Breast epithelium (tissue), 4 donors: ENCODE measurements at places on chromosomes 6 and 20. TPM values are rescaled to one million over a fixed set of nuclear protein-coding genes. Genes with fewer than 3 reads are reported as not detected.

DNA sequence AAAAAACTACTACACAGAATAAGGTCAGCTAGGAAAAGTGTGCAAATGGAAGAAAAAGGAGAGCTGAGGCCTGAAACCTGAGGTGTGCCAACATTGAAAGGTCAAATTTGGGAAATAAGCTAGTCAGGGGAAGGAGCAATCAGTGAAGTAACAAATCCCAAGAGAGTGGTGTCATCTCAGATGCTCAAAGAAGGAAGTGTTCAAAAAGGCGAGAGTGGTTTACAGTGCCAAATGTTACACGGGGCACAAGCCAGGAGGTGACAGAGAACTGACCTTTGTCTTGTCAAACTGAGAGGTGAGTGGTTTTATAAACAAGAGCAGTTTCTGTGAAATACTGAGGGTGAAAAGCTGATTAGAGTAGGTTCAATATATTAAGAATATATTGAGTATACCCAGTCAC, 83.0 kb upstream of the TCF21 start:
- no peak for DNase-seq

GRCh38 chr6:122969999-122970533, 26.0 kb upstream of the CLVS2 start:
- no peak for DNase-seq

DNA sequence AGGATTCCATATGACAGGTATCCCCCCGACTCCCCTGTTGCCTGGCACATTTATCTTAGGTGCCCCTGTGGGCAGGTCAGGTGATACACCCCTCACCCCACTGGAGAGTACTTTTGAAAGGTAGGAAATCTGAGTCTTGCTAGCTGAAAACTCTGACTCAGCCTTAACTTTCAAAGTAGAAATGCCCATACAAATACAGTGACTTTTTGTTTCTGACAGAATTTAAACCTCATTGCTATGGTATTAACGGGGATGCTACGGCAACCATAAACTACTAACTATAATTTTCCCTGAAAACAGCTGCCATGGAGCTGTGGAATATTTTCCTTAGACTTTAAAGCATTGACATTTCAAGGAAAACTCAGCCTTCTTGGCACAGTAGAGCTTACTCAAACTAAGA, 536.0 kb downstream of the RFPL4B start:
- no peak for DNase-seq

DNA sequence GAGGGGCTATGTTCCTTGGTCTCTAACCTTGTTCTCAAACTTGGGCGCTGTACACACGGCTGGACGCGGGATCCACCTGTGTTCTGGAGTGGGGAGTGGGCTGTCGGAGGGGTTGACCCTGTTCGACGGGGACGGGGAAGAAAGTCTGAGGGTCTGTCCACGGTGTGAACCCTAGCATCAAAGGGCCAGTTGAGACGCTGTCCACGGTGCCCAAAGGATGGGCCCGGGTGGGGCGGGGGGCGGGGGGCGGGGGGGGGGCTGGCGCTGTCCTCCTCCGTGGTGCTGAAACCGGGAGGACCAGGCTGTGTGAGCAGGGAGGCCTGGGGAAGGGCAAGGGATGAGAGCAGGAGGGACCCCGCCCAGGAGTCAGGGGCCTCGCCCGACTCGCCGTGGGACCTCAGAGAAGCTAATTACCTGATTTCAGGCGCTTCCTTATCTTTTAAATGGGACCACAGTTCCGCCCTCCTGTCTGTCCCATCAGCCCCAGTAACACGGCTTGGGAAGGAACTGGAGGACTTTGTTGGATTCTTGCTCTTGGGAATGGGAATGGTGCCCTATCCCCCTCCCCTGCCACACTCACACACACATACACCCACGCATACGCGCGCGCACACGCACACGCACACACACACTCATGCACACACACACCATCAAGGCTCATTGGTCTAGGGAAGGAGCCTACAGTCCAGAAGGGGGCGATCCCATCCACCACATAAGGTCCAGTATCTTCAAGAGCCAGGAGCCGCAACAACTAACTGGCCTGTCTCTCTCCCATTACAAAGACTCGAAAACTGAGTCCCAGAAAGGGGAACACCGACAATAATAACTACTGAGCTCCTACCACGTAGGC, 1.0 kb upstream of the VSTM2L start:
- DNase-seq, result peak; percentile 19

DNA sequence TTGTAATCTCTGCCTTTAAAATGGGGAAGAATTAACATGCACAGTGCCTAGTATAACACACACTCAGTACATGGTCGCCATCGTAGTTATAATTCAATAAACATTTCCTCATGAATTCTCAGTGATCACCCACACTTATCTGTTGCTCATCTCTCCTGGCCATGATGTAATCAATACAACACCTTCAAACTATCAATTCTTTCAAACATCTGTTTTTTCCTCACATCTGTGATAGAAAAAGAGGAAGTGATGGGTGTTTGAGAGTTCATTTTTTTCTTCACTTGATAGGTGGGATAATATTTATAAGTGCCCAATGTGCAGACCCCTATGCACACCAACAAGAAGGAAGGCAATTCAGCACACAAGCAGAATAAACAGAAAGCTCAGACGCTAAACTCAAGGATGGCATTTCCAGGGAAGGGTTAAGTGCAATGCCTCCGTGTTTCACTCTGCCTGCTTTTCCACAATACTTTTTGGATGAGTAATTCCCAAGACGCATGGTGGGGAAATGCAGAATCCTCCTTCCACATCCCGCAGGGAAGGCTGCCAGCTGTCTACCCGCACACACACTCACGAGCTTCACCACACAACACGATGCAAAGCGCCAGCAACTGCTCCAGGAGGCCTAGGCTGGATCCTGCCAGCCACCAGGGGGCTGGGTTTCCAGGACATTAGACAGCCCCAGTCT, 100.3 kb downstream of the GMPR start:
- no peak for DNase-seq

DNA sequence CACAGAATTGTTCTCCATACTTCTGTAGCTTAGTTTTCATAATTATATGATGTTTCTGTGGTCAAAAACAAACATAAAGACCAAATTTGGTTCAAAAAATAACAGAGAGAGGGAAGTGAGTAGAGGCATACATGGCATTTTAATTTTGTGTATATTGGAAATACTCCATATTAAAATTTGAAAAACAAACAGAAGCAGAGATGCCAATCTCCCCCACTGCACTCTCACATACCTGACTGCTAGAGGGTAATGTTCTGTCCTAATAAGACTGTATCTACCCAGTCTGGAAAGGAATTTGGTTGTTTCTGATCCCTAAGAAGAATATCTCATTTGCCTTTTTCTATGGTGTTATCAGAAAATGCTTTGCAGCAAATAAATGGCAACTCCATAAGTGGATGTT, 959.0 kb upstream of the FLRT3 start:
- no peak for DNase-seq

DNA sequence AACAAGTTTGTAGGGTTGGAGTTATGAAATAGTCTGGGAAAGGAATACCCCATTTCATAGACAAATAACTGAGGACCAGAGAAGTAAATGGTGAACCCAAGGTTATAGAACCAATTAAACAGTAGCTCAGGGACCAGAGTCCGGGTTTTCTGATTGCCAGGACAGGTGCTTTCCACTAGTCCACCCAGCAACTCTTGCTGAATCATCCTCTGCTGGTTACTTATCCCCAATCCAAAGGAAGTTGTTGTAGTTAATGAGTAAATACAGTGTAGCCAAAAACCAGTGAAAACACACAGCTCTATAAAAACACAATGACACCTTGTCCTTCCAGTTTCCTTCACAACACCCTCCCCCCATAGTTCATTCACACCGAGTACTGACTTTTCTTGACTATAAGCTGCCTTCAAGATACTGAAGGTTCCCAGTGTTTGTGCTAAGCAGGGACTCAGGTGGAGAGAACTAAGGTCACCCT, 766 bp upstream of the TINAG start:
- no peak for DNase-seq

DNA sequence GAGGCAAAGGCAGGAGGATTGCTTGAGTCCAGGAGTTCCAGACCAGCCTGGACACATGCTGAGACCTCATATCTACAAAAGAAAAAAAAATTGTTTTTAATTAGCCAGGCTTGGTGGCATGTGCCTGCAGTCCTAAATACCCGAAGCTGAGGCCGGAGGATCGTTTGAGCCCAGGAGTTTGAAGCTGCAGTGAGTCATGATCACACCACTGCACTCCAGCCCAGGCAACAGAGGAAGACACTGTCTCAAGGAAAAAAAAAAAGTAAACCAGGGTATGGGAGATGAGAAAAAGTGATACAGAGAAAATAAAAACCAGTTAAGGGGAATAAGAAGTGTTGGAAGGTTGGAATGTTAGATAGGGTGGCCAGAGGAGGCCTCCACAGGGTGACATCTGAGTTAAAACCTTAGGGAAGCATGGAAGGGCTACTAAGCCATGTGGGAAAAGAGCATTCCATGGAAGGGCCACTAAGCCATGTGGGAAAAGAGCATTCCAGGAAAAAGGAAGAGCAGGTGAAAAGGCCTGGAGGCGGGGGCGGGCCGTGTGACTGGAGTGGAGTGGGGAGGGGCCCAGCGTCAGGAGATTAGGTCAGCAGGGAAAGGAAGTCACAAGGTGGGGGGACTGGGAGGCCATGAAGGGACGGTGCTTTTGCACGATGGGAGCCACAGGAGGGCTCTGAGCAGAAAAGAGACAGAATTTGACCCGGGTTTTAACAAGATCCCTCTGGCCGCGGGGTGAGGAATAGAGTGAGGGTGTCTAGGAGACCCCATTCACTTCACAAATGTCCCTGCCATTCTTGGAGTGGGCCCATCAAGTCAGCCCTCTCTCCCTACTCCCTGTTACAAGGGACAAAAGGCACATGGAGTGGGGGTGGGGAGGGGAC, 18.3 kb downstream of the CPNE5 start:
- no peak for DNase-seq

- DNase-seq, result no peak
These were observed 9.7 kb downstream of the FAM217A start for GRCh38 chr6:4069199-4069598.

DNA sequence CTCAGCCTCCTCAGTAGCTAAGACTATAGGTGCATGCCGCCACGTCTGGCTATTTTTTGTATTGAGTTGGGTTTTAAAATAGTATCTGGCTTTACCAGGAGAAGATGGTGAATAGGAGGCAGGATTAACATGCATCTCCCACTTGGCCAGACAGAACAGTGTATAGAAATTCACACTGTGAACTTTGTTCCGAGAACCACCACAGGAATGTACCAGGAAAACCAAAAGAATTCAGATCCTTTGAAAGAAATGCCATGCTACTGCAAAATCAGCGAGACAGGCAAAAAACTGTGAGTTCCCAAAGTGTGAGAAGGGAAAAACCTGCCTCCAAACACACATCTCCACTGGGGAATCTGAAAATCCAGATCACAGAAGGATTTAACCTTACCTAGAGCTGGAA, 327.6 kb downstream of the NKAIN2 start:
- no peak for DNase-seq

GRCh38 chr20:64129146-64129782, 21.9 kb upstream of the NPBWR2 start:
- DNase-seq, result no peak

DNA sequence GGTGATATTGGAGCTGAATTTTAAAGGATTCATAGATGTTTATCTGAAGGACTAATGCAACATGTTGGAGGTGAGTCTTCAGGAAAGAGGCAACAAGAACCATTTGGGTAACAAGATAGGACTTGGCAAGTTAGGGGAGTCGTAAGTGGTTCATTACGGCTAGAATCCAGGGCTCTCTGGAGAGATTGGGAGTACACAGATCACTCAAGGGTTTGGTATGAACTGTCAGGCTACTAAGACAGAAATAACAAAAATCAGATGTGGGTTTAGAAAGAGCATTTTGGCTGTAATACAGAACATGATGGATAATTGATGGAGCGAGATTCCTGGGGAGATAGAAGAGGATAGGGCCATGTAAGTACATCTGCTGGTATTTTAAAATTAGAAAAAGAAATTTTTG, 86.3 kb upstream of the ESR1 start:
- DNase-seq, result no peak

- no peak for DNase-seq
These were observed 137.8 kb downstream of the EDN3 start for GRCh38 chr20:59438201-59438600.

DNA sequence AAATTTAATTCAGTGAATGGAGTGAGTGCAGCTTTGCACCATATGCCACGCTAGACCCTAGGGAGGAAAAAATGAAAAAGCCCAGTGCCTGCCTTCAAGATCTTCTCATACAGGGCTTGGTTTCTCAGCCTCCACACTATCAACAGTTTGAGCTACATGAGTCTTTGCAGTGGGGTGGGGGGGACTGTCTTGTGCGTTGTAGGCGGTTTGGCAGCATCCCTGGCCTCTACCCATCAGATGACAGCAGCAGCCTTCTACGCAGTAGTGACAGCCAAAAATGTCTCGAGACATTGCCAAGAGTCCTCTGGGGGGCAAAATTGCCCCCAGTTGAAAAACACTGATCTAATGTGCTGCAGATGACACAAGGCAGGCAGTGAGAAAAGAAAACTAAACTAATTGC, 6.2 kb downstream of the CDH22 start:
- DNase-seq, result no peak

GRCh38 chr6:72733045-72733444, 111.2 kb downstream of the KCNQ5 start:
- DNase-seq, result no peak

GRCh38 chr6:158654960-158655489, 5.2 kb downstream of the SYTL3 start:
- no peak for DNase-seq

DNA sequence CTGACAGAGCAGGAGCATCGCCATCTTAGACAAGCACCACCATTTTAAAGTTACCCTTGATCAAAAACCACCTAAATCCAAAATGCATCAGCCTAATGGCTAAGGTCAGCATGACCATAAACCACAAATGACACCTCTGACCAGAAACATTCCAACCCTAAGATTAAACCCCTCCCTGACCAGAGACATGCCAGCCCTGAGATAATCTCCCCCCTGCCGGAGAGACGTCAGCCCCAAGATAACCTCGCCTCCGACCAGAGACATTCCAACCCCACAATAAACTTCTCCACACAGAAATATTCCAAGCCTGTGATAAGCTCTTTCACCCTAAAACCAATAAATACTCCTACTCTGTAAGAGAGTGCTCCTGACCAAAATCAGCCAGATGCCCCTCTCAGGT, 53.5 kb downstream of the PXDC1 start:
- no peak for DNase-seq

- DNase-seq, result peak; percentile 10
These were observed 215.1 kb downstream of the ERMARD start for GRCh38 chr6:169966312-169967181.

DNA sequence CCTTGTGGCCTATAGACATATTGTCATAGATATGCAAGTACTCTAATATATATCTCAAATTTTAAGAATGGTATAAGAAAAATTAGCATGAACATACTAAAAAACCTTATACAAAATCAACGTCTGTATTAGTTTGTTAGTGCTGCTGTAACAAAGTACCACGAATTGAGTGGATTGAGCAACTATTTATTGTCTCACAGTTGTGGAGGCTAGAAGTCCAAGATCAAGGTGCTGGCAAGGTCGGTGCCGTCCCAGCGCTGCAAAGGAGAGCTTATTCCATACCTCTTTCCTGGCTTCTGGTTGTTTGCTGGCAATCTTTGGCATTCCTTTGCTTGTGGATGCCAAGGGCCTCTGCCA, 317.6 kb upstream of the FERMT1 start:
- no peak for DNase-seq

FAM83B gene
- total RNA-seq, result 8.8 TPM

ARFGEF3 gene
- total RNA-seq, result 22.0 TPM

PLCG1 gene
- total RNA-seq, result 88.5 TPM

HMGN3 gene
- 38.3 TPM for total RNA-seq

SAPCD1 gene
- total RNA-seq, result not detected

IPCEF1 gene
- 3.7 TPM for total RNA-seq

PPIL6 gene
- total RNA-seq, result 2.6 TPM

TUBB2B gene
- total RNA-seq, result 7.3 TPM
